ENCODE measurements at places on chromosomes 1 and 21.

GRCh38 chr1:115453666-115454065 lies 115.6 kb upstream of the NGF start:
- DNase-seq, result no peak

- DNase-seq, result no peak
Measured at GRCh38 chr1:37353871-37354270, 120.5 kb upstream of the ZC3H12A start.

DNA sequence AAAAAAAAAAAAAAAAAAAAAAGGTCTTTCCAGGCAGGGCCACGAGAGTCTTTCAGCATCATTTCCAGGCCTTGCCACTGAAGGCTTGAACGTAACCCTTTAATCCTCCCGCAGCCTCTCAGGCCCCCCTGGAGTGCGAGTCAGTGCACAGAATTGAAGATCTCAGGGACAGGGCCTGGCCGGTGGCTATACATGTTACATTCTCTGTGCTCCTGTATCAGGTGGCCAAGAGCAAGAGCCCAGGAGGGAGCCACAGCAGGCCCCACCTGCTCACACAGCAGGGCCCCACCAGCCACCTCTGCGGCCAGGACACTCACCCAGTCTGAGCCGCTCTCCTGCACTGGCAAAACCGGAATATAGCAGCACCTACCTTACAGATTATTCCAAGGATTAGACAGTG lies 34.1 kb upstream of the SLC25A33 start:
- DNase-seq, result no peak

- DNase-seq, result no peak
Measured at GRCh38 chr1:1827089-1827848, 49.0 kb upstream of the NADK start.

GRCh38 chr1:155918660-155919059 lies 7.5 kb upstream of the RIT1 start:
- no peak for DNase-seq

GRCh38 chr1:57252597-57253294 lies 171.1 kb downstream of the DAB1 start:
- no peak for DNase-seq

DNA sequence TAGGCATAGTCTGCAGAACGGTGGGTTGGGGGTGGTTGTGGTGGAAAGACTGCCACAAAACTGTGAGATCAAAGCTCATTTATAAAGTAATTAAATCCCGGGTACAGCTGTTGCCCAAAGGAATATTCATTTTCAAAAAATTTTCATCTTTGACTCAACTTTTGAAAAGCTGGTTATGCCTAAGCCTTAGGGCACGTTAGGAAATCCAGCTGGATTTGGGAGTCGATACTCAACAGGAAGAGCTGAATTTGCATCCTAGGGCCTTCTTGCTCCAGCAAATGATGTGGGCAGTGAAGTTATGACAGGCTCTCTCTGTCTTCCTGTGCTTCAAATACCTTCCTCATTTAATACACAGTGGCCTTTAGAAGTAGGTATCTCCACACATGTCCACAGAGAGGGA lies 31.7 kb downstream of the ZP4 start:
- no peak for DNase-seq

- DNase-seq, result no peak
Measured at GRCh38 chr1:235006132-235006721, 122.4 kb downstream of the TOMM20 start.

DNA sequence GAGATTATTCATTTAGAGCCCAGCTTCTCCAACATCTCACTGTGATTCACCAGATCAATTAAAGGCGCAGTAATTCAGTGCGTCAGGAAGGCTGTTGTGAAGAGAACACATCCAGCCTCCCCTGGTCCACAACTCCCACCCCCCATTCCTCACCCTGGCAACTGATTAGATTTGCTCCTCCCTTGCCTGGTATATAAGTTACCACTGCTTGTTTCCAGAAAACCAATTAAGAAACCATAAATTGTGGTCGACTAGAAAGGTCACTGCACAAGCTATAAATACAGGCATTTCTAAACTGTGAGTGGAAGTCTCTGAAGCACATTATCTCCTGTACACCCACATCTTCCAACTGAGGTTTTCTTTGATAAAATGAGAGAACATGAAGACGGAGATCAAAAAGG lies 41.9 kb downstream of the FAM163A start:
- no peak for DNase-seq

DNA sequence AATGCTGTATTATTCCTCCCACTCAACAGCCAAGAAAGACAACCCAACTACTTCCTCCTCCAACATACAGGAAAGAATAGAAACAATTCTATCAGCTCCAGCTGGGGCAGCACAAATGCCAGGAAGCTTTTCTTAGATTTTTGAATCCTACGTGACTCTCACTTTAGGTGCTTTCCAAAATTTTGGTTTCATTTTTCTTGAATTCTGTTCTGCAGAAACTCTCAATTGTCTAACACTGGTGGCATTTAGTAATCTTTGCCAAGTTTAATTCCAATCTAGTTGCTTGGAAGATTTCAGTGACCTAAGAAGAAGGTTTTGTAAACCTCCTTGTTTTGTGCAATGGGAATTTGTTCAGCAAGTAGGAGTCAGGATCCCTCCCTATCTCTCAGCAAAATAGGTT lies 37.1 kb upstream of the DOCK7 start:
- no peak for DNase-seq

DNA sequence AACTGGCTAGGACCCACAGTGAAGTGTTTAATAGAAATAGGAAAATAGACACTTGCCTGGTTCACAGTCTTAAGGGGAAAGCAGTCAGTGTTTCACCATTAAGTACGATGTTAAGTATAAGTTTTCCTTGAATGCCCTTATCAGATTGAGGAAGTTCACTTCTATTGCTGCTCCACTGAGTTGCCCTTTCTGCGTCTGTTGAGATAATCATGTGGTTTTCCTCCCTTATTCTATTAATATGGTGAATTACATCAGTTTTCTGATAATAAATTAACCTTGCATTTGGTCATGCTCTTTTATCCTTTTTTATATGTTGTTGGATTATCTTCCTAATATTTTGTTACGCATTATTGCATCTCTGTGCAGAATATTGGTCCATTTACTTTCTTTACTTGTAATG lies 21.4 kb downstream of the UTS2 start:
- no peak for DNase-seq

DNA sequence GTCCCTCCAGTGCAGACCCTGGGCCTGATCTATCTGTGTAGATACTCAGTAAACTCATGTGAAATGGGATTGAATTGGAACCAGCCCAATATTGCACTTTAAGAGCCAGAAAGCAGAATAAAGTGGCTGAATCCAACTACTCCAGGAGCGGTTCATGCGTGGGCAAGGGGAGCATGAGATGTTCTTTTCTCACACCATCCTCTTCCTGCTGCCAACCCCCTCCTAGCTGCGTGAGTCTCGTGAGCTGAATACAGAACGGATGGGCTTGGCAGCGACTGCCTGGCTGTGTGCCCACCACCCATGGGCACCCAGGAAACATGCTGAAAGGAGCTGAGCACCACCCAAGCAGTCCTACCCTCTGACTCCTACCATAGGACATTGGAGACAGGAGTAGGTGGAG lies 128.3 kb downstream of the ELAVL4 start:
- no peak for DNase-seq

- no peak for DNase-seq
Measured at GRCh38 chr1:212946872-212947271, 3.5 kb upstream of the VASH2 start.

GRCh38 chr21:38938343-38938742 lies 132.6 kb downstream of the ETS2 start:
- DNase-seq, result no peak

DNA sequence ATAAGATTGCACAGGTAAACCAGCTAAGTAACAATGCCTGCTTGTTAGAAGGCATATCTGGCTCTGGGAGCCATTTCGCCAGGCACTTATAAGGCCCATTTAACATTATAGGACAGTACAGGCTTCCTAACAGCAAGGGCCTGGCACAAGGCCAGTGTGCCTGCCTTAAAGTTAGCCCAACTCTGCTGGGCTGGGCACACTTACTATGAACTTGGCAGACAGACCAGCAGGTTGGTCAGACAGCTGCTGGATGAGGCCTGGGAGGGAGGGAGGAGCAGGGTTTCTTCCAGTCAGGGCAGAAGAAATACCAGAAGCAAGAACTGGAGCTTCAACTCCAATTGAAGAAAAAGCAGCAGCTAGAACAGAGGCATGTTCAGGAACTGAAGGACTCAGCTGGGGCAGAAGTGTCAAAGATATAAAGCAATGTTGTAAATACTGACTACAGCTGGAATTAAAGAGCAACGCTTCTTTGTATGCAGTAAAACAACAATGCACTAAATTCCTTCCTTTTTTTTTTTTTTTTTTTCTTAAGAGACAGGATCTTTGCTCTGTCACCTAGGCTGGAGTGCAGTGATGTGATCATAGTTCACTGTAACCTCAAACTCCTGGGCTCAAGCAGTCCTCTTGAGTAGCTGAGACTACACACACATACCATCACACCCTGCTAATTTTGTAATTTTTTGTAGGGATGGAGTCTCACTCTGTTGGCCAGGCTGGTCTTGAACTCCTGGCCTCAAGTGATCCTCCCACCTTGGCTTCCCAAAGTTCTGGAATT lies 4.9 kb downstream of the CACHD1 start:
- no peak for DNase-seq

- DNase-seq, result no peak
Measured at GRCh38 chr1:146021050-146021445, 487 bp downstream of the HJV start.

DNA sequence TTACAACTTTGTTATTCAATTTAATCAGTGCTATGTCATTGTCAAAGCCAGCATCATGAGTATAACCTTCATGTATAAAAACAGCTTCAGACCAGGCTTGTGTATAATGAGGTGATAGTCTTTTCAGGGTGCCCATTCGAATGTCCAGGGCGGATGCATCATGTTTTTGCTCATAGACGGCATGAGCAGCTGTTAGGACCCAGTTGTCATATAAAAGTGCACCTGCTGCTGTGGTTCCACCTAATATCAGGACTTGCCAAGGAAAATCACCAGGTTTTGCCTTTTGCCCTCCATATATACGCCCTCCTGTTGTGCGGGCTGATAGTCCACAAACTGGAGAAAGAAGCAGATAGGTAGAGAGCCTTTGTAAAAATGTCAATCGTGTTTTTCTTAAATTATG lies 14.9 kb downstream of the TARDBP start:
- DNase-seq, result no peak

GRCh38 chr1:152000964-152001630 lies 7.4 kb upstream of the S100A10 start:
- DNase-seq, result no peak

DNA sequence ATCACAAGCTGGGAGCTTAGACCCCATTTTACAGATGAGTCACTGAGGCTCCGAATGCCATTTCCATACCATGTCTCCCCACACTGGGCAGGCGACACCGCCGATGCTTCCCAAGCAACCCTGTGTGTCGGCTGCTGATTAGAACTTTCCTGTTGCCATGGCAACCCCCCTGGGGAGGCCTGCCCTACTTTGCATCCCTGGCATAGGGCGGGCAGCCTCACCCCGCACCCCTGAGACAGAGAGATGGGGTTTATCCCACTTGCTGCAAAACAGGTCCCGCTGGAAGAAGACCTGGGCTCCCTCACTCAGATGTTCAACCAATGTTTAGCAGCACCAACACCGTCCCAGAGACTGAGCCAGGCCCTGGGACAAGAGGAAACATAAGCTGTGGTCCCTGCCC lies 81.5 kb downstream of the CAMK2N1 start:
- no peak for DNase-seq

- no peak for DNase-seq
Measured at GRCh38 chr1:235597867-235598553, 51.6 kb downstream of the GNG4 start.

GRCh38 chr21:19322360-19322759 lies 918.8 kb upstream of the TMPRSS15 start:
- DNase-seq, result no peak

DNA sequence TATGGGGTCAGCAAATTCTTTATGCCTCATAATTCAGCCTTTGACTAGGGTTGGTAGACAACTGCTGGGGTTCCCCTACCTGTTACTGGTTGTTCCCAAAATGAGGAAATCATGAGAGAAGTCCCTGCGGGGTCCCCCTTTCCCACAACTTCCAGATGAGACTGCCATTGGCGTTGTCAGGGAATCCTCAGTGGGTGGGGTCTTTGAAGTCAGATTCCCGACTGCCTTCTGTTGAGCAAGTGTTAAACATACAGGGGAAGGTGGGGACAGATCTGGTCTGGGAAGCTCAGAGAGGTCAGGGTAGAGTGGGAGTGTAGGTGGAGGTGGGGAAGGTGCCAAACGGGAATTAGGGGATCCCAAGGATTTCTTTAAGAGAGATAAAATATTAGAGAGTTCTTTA lies 14.7 kb downstream of the HSD3B2 start:
- no peak for DNase-seq

- no peak for DNase-seq
Measured at GRCh38 chr1:204442376-204443259, 31.0 kb upstream of the PPP1R15B start.

GRCh38 chr21:38822778-38823238 lies 17.1 kb downstream of the ETS2 start:
- no peak for DNase-seq

DNA sequence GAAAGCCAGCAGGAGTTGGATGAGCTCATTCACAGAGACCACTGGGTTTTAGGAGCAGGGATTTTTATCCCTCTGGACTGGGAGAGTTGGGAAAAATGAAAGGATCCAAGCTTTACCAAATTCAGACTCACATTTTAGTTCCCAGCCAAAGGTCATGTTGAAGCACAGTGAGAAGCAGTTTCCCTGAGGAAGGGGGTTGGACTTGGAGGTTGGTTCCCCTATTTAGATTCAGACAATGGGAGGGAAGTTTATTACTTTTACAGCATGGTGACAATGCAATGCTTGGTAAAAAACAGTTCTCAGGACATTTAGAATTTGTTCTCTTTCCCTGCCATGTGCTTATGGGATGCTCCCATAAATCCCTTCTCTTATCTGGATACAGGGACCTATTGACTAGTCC lies 57.3 kb upstream of the ZNF648 start:
- no peak for DNase-seq

- no peak for DNase-seq
Measured at GRCh38 chr1:3657096-3657475, 4.8 kb downstream of the TP73 start.

GRCh38 chr1:196535727-196536126 lies 72.5 kb downstream of the KCNT2 start:
- DNase-seq, result no peak

- DNase-seq, result no peak
Measured at GRCh38 chr1:98002288-98002687, 81.5 kb upstream of the DPYD start.

DNA sequence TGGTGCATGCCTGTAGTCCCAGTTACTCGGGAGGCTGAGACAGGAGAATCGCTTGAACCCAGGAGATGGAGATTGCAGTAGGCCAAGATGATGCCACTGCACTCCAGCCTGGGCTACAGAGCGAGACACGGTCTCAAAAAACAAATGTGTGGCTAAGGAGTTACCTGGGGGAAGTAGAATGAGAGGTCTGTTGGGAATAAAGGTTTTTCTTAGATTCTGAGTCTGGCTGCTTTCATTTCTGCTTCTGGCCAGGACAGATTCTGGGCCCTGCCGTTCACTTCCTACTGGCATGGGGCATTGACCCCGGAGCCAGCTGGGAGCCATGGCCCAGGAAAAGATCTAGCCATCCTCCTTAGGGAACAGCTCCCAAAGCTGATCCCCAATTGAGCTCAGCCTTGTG lies 420 bp upstream of the DCDC2B start:
- no peak for DNase-seq

- DNase-seq, result no peak
Measured at GRCh38 chr1:92679980-92680379, 104.9 kb downstream of the EVI5 start.

GRCh38 chr1:169090900-169091311 lies 15.6 kb upstream of the ATP1B1 start:
- no peak for DNase-seq
